Stimulated activated CD4-positive, alpha-beta T cell treated with anti-CD3 and anti-CD28 coated beads, Interleukin-2, amount 100 ng/mL, for 24 hours (primary cell): ENCODE measurements at places on chromosomes 6 and 20.

GRCh38 chr20:1994627-1995026 is 769 bp upstream of the PDYN start:
- no peak for DNase-seq

DNA sequence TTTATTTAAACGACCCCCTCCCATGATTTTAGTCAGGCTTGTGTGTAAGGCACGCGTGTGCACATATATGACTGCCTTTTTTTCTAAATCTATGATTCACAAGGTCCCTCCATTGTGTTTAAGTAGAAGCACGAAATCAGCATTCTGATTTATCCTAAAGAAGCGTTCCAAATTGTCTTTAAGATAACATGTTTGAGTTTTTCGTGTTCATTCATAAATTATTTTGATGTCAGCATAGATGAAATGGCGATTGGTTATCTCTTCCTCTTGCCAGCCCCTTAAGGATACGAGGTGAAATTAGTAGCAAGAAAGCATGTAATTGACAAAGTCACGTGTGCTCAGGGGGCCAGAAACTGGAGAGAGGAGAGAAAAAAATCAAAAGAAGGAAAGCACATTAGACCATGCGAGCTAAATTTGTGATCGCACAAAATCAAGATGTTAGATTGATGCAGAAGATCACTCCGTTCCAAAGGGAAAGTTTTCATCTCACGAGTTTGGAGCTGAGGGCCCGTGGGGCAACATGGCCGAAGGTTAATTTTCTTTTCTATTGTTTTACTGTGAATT is at the start of gene LIN28B:
Gene LIN28B (plus strand): TSS at position 377 of the 564 bp plus-strand sequence. CDS start 144 bp downstream, at position 521.
- no peak for DNase-seq

GRCh38 chr20:45822857-45823256 is 4.3 kb downstream of the TNNC2 start:
- DNase-seq, result no peak

DNA sequence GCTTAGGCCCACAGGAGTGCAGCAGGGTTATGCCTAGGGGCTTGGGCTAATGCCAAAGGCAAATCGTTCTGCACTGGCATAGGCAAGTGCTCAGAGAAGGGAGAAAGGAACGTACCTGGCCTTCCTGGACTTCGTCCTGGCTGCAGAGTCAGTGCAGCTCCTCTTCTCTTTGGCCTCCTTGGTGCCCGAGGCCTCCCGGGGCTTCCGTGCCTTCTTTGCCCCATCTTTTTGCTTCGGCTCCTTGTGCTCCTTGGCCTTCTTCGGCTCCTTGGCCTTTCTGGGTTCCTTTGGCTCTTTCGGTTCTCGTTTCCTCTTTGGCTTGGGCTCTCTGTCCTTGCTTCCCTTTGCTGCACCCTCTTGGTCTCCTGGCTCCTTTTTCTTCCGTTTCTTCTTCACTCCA is 85.2 kb downstream of the CHD6 start:
- DNase-seq, result no peak

GRCh38 chr6:6631534-6632276 is 43.2 kb downstream of the LY86 start:
- DNase-seq, result no peak

DNA sequence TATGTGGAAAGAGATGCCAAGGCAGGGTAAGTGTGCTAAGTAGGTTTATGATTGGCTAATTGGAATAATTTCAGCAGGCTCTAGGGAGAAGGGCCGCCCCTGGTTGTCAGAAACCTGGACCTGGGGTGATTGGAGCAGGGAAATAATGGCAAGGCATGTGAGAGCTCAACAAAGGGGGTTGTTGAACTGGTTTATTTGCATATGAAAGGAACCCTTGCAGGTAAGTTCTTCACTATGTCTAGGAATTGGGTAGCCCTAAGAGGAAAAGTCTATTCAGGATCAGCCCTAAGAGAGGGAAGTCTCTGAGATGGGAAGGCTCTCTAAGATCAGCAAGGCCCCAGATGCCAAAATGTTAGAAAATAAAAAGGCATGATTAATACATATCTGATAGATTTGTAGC is 175.4 kb upstream of the PRND start:
- DNase-seq, result no peak

GRCh38 chr20:5504061-5504739 is 187.4 kb upstream of the PROKR2 start:
- peak; percentile 24 for DNase-seq

GRCh38 chr20:36463212-36464061 is 77.9 kb upstream of the MYL9 start:
- no peak for DNase-seq

DNA sequence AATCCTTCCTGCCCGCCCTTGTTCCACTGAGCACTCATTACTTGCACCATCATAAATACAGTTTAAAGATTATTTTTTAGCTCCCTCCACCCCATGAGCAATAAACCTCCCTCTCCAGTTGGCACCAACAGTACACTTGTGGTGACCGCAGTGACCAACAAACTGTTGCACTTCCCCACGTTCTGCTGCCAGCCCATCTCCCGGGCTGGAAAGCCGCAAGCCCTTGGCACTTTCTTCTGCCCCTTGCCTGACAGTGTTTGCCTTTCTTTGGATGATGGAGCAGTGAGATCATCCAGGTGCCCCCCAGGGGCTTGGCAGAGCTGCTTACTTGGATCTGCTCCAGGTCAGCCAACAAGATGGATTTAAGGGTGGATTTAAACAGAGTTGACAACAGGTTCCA is 21.6 kb downstream of the KCNB1 start:
- no peak for DNase-seq

DNA sequence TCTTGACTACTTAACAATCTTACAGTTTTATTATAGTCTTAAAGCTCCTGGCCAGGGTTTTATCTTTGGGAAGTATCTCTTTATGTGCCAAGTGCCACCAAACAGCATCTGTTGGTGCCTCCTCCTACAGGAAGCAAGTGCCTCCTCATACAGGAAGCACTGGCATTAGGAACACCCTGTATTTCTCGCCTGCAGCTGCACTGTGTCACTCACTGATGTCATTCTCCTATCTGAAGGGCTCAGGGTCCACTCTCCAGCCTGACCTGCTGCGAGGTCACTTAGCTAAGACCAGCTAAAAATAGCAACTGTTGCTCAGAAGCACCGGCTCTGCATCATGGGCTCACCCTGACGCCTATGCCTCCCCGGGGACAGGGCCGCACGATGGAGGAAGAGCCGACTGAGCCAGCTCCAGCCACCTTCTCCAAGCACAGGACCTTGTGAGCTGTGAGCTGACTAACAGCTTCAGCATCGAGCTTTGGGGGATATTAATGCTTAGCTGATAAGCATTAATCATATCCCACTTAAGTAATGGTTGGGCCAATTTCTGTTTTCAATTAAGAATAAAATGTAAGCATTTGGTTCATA is 66.3 kb upstream of the CD93 start:
- DNase-seq, result no peak

GRCh38 chr6:126716032-126716431 is 376.1 kb downstream of the CENPW start:
- DNase-seq, result no peak

GRCh38 chr6:20866935-20867703 is 332.9 kb downstream of the CDKAL1 start:
- no peak for DNase-seq

- DNase-seq, result peak; percentile 45
Measured at GRCh38 chr6:3176562-3177355, 19.4 kb upstream of the TUBB2A start.

DNA sequence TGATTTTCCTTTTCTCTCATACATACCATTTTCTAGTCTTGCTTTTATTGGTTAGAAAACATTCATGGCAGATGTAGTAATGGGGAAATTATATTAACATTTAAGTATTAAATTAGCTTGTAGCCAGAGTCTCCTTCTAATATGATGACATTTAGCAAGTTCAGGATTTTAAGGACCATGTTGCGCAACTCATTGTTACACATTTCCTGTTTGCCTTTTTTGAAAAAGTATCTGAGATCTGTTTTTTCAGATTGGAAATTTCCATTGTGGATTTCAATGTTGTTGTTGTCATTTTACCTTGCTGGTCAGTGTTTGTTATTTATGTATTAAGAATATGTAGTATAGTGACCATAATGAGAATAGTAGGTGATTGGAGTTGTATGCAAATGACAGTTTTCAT is 38.7 kb downstream of the CDKAL1 start:
- DNase-seq, result no peak

DNA sequence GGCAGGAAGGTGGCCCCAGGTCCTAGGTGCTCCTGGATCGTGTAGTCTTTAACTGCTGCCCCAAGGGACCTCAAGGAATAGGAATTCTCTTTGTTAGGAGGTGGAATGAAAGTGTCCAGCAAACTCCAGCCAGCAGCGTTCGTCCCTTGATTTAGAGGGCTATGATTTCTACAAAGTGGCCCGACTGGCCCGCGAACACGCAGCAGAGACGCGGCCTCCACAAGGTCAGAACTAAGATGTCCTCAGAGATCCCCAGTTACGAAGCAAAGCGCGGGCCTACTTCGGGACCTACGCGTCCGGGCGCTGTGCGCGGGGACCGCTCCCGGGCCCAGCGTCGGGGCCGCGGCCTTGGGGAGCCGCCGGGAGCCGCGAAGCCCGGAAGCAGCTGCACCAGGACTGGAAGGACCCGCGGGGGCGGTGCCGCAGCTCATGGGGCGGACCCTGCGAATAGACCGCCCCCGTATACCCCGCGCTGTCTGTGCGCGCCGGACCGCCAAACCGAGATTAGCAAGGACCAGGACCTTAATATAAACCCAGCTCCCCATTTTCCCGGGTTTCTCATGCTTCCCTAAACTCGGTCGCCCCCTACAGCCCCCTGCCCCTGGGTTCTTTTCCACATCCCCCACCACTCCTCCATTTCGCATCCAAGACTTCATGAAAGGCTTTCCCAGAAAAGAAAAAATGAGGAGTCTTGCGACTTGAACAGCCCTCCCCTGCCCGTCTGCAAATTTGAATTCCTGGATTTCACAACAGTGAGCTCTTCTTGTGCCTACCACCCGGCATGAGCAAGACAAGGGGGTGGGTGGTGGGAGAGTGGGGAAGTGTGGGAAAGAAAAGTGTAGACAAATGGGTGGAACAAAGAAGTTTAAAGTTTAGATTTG is at the start of gene C6orf47:
Gene C6orf47 (minus strand): TSS at position 398 of the 881 bp plus-strand sequence. CDS start 831 bp downstream, outside the sequence.
- DNase-seq, result peak; percentile 87

DNA sequence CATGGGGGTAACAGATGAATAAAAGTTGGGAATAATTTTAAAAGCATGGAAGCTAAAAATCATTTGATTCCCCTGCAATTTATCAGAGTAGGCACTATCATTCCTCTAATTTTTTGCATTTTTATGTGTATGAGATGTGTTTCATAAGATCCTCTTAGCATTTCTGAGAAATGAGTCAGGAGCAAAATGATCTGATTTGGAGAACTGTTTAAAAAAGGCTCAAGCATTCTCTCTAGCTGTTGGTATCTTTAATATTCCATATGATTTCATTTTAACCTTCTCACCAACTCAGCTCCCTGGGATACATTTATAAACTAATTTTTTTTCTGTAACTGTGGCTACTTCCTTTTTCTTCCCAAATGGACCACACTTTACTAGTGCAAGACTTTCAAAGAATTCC is 60.9 kb downstream of the MCHR2 start:
- no peak for DNase-seq

DNA sequence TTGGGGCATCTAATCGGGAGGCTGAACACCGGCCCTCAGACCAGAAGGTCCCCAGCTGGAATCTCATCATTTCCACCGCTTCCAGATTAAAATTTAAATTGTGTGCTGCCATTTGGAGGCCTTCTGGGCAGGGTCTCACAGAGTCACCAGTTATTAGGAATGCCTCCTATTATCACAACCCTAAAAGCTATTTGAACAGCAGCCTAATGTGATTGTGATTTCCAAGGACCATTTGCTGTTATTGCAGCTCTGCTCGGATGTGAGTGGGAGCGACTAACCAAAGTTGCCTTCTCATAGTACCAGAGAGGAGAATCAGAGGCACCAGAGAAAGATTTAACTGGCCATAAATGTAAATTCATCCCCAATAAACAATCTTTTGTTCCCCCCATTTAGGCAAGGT is 277.3 kb downstream of the RNF144B start:
- DNase-seq, result no peak

- DNase-seq, result no peak
Measured at GRCh38 chr6:136466777-136467176, 83.4 kb downstream of the MAP7 start.

- DNase-seq, result no peak
Measured at GRCh38 chr6:134516582-134516981, 198.7 kb upstream of the SGK1 start.

DNA sequence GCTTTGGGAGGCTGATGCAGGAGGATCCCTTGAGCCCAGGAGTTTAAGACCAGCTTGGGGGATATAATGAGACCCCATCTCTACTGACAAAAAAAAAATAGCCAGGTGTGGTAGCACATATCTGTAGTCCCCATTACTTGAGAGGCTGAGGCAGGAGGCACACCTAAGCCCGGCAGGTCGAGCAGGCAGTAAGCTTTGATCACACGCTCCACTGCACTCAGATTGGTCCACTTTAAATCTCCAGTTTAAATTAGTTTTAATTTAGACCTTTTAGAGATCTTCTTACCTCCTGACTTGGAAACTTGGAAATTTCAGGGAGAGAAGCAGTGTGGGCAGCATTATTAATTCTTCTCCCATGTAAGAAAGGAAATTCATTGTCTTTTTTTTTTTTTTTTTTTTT is 16.8 kb upstream of the PLCB4 start:
- no peak for DNase-seq

DNA sequence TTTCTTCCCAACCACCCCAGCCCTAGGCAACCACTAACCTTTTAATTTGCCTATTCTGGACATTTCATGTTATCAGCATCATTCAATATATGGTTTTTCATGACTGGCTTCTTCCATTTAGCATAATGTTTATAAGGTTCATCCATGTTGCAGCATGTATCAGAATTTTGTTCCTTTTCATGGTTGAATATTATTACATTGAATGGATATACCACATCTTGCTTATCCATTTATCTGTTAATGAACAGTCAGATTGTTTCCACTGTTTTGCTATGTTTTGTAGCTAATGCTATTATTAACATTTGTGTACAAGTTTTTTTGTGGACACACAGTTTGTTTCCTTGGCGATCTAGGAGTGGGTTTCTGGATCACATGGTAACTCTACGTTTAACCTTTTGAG is 3.0 kb upstream of the DNAAF9 start:
- no peak for DNase-seq

GRCh38 chr6:63307581-63308246 is 12.1 kb downstream of the LGSN start:
- DNase-seq, result no peak

GRCh38 chr20:6576726-6577125 is 190.8 kb upstream of the BMP2 start:
- no peak for DNase-seq

GRCh38 chr6:42301986-42302385 is 84.3 kb upstream of the MRPS10 start:
- no peak for DNase-seq

GRCh38 chr6:168397012-168397411 is 44.0 kb upstream of the SMOC2 start:
- no peak for DNase-seq

- DNase-seq, result no peak
Measured at GRCh38 chr6:169337886-169338445, 84.3 kb upstream of the THBS2 start.

- no peak for DNase-seq
Measured at GRCh38 chr6:42979523-42980177, 669 bp upstream of the PEX6 start.

GRCh38 chr6:149860834-149861602 is 3.1 kb downstream of the LRP11 start:
- no peak for DNase-seq
